ENCODE measurements at places on chromosomes 11 and 22.
A peak's percentile ranks its signal among the peaks of the same experiment; 100 is the strongest.

GRCh38 chr22:25582946-25583345 lies 18.5 kb downstream of the GRK3 start:
- DNase-seq, result no peak

DNA sequence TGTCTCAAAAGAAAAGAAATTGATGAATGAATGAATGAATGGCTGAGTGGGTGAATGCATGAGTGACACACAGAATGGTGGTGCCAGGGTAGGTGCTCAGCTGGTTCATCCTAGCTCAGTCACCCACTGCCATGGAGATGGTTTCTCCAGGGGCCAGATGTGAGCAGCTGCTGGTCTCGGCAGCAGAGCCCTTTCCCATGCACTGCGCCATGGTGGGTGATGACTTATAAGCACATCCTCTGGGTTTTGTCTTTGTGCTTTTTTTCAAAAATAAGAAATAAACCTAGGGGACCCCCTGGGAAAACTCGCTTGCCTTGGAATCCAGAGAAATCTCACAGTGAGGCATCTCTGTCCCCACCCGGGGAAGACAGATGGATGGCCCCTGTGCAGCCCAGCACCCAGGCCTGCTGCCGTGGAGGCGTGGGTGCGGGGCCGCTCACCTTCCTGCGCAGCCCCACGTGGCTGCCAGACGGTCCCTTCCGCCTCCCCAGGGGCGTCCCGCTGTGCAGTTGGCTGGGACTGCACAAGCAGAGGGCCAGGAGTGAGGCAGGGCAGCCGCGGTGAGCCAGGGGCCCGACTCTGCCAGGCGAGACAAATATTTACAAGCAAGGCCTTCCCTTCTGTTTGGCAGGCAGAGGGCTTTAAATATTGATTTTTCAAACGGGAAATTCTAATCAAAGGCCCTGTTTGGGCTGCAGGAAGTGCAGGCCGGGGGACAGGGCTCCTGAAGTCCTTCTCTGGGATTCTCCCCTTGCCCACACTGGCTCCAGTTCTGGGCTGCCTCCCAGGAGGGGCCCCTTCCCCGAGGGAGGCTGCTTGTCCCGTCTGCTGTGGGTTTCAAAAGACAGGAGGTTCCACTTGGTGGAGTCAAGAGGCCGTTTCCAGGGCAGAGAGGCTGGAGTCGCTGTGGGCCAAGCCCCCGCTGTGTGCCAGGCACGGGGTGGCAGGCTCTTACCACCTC lies 24.3 kb downstream of the MPPED1 start:
- peak; percentile 93 for DNase-seq

DNA sequence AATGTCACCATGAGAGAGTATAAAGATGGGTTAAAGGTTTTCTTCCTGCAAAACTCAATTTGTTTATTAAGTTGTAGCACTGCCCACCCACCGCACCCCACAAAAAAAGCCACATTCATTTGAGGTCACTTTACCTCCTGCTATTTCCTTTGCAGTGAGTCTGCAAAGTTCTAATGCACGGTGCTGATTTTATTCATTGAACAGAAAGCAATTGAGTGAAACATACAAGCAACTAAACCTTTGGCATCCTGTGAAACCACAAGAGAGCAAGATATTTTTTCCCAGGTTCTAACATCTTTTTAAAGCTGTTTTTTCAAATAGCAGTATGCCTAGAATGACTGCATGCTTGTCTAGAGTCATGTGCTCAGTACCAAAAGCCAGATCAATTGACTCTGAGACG lies 39.0 kb downstream of the RRAS2 start:
- no peak for DNase-seq

- no peak for DNase-seq
Measured at GRCh38 chr11:44179173-44179572, 83.7 kb downstream of the EXT2 start.

DNA sequence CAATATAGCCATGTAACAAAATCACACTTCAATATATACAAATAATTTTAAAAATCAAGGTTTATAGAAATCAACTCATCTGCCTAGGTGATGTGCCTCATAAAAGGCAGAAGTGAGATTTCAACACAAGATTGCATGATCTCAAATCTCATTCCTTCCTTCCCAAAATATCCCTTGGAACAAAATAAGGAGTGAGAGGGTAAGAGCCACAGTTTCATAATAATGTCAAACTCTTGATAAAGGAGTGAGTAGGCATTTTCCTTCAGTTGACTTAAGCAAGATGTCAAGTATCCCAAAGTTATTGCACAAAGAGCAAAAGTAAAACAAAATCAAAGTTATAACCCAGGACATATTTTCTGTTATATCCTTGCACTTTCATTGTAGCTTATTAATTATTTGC lies 81.3 kb downstream of the C22orf31 start:
- no peak for DNase-seq

DNA sequence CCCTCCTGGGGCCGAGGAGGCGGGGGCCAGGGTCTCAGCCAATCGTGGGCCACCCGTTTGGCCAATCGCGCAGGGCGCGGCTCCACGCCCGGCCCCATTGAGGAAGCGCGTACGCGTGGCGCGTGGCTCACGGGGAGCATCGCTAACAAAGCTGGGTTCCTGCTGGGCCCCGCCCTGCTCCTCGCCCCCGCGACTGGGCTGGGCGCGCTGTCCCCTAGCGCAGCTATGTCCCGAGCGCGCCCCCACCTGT lies 614 bp upstream of the ASCL2 start:
- DNase-seq, result no peak

GRCh38 chr11:92129811-92130210 lies 94.8 kb upstream of the FAT3 start:
- DNase-seq, result no peak

DNA sequence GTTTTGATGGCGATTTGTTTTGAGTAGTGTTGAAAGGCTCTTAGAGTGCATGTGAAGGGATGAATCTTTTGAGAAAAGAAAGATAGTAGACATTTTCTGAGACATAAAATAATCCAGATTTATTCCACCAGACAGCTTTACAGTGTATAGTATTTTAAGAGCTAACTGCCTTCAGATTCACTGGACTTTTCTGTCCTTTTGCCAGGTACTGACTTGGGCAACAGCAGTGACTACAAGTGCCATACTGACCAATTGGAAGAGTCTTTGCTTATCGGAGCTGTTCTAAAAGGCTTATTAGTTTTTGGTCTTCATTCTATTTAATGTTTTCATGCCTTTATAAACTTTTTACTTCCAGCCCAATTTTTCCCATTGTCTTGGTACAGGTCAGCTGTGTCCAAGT lies 32.5 kb downstream of the RTN3 start:
- DNase-seq, result no peak

DNA sequence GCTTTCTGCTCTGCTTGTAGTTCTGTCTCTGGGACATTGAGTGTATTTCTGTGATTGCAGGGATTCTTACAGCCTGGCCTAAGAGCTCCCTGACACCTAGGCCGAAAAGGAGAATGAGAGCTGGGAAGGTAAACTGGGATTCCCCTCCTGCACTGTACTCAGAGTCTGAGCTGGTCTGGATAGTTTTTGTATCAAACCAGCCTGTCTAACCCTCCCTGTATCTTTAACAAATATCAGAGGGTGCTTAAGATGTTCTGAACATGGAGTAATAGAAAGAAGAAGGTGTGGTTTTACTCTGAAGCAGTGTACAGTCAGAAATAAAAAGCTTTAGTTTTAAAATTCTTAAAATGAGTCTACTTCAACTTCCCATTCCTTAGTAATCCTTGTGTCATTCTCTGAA lies 57.3 kb downstream of the AMOTL1 start:
- no peak for DNase-seq

DNA sequence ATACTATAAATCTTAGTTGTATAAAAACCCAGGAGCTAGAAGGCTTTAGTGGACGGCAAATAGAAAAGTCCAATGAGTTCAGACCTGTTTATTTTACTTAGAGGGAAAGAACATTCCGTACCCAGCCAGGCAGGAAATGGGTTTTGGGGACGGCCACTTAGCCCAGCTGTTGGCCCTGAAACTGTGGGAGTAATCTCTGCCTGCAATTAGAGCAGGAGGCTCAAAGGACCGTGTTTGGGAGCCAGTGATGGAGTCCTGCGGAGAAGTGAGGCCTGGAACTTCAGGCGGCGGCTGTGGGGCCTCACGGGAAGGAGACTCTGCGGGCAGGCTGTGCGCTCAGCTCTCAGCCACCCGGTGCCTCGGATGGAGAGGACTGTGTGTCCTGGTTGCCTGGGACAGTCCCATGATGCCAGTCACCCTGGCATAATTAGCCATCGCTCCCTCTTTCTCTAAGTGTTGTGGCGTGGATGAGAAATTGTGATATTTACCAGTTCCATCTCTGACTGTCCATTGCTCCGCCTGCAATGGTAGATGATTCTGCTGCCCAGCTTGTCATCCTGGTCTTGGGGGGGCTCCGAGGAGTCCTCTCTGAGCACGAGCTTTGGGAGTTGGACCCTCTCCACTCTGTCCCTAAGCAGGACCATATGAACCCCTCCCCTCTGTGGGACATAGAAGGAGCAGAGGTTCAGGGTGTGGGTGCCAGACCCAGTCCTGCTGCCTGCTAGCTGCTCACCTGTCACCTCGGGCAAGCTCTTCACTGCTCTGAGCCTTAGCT lies 530.3 kb downstream of the TBC1D22A start:
- DNase-seq, result no peak

- DNase-seq, result no peak
Measured at GRCh38 chr11:121117788-121118187, 16.7 kb downstream of the TECTA start.

DNA sequence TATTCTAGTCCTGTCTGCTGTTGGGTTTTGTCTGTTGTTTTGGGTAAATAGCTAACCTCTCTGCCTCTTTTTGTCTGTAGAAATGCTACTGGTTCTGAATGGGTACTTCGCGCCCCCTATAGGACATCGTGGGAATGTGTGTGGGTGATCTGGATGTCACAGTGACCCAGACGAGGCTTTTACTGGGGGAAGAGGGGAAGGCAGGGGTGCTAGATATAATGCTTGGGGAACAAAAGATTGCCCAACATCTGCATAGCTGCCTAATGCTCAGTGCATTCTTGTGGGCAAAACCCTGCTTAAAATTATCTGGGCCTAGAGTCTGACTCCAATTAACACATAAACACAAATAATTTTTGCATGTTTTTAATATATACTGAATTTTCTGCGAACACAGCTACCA lies 57.7 kb downstream of the BMAL1 start:
- DNase-seq, result peak; percentile 34

GRCh38 chr11:36035454-36035853 lies 91.6 kb downstream of the LDLRAD3 start:
- no peak for DNase-seq

- DNase-seq, result peak; percentile 94
Measured at GRCh38 chr22:27032091-27032761, 374.8 kb downstream of the MIAT start.

DNA sequence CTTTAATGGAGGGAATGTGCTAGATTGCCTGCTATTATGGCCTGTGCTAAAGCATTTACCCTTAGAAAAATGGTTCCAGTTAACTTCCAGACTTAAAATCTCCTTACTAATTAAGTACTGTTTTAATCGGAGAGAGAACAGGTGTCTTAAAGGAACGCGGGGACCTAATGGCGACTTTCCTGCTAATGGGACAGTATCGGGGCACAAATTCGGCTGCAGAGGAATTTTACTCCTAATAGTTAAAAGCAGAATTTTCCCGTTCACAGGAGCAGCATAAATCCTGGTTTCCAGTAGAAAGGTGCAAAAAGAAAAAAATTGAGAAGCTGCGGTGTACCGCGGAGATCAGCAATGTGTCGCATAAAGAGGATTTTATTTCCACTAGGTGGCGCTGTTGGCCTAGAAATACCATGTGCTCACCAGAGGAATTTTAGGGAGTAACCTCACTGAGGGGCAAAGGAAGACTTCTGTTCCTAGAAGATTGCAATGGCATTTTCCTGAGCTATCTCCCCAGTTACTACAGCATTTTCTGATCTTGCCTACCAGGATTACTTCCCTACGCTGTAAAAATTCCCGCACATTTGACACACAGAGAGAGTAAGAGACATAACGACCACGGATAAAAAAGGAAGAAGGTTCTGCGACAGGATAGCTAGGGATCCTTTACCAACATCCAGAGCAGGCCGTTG lies 44.5 kb downstream of the ZNF280B start:
- peak; percentile 20 for DNase-seq

GRCh38 chr11:120540744-120541465 lies 29.4 kb downstream of the GRIK4 start:
- DNase-seq, result peak; percentile 47

DNA sequence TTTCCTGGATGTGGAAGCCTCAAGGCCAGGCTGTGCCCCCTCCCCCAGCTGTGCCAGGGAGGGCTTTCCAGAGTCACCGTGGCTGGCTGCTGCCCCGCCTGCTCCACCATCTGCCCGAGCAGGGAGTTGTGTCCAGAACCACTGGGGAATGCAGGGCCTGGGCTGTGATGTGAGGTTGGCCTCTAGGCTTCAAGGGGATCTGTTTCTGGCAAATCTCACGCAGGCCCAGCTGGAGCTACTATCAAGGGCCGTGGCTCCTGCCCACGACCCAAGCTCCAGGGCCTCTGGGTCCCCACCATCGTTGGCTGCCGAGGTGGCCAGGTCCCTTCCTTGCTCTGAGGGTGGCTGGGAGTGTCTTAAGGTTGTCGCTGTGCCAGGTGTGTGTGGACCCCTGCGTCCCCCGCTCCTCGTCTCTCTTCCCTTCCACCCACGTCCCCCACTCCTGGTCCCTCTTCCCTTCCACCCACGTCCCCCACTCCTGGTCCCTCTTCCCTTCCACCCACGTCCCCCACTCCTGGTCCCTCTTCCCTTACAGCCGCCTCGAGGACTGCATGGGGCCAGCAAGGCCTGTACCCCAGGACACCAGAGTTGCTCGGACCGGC lies 6.1 kb downstream of the BRSK2 start:
- peak; percentile 43 for DNase-seq

- no peak for DNase-seq
Measured at GRCh38 chr11:45477588-45477987, 187.8 kb downstream of the CHST1 start.

DNA sequence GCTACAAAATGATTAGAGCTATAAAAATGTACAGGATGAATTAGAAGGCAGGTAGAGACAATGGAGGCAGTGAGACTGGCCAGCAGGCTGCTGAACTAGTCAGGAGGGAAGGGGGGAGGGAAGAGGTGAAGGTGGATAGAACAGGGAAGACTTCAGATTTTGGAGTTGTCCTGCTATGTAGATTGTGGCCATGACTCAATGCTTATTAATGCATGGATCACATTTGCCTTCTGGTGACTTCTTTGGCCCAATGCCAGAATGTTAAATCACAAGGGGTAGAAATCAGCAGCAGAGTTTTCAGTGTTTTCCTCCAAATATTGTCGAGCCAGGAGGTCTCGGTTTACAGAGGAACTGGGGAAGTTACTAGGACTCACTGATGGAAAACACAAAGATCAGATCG lies 346.6 kb downstream of the AASDHPPT start:
- DNase-seq, result no peak

DNA sequence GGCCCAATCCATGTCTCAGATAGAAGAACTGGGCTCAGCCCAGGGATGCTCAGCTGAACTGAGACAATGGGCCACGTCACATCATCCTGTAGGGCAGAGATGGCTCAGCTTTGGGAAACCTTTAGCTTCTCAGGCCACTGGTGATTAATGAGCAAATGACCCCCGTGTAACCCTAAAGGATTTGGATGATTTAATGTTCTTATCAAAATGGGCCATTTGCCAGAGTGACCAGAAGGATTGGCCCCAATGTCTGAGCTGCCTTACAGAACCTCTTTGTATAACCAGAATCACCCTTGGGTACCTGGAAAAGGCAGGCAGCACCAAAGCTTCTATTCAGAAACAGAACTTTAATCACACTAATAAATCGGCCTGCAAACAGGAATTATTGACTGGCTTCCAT lies 73.7 kb downstream of the ABTB2 start:
- DNase-seq, result no peak

GRCh38 chr22:47177334-47177815 lies 414.9 kb downstream of the TBC1D22A start:
- no peak for DNase-seq

All from NCI-H524 (cell line).